NCI-H187 (cell line): ENCODE measurements at places on chromosomes 6 and 20.

DNA sequence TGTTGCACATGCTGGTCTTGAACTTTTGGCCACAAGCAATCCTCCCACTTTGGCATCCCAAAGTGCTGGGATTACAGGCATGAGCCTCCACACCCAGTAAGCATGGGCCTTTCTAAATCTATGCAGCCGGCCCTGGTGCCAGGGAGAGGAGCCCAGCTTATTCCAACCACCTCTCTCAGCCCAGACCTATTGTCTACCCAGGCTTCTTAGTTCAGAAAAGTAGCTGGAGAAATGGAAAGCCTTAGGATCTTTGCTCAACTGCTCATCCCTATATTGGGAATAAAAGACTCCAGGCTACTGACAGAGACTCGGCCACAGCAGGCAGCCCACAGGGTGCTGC, 7.8 kb upstream of the PCIF1 start:
- DNase-seq = no peak

GRCh38 chr6:34555007-34555322, 1.2 kb downstream of the SPDEF start:
- no peak for DNase-seq

- no peak for DNase-seq
Observed at GRCh38 chr6:111776236-111777221, 96.7 kb downstream of the FYN start.

DNA sequence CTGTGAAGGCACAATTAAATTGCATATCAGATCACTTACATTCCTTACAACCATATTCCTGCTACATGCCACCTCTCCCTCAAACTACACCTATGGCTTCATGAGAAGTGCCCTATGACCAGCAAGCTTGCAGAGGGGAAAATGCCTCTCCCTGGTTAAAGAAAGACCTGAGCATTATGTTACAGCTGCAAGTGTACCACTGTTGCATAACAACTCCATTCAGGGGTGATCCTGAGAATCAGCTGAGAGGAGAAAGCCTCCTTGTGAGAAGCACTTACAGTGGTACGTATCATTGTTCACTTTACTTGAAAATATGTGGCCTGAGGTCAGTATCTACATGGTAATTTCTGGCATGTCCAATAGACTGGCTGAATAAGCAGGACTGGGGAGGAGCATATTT, 20.0 kb downstream of the PDSS2 start:
- DNase-seq = no peak

- no peak for DNase-seq
Observed at GRCh38 chr20:24870881-24871280, 78.2 kb upstream of the CST7 start.

DNA sequence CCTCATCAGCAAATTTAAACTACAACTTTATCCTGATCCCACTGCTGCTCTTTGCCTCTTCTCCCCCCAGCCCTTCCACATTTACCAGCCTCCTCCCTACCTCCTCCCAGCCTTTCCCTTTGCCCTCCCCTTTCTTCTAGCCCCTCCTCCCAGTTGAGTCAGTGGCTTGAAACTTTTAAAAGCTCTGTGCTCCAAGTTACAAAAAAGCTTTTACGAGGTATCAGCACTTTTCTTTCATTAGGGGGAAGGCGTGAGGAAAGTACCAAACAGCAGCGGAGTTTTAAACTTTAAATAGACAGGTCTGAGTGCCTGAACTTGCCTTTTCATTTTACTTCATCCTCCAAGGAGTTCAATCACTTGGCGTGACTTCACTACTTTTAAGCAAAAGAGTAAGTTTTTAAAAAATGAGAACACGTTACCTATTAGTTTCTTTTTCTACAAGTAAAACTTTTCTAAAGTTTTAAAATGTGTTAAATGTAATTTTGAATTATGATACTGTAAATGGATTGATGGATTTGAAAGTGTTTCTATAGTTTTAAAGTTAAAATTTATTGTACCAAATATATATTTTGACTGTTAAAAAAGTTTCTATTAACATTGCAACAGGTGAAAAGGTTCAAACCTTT, at the start of gene GJA1:
Gene GJA1 (plus strand): TSS at position 203 of the 626 bp plus-strand sequence. CDS start 11,202 bp downstream, outside the sequence.
- DNase-seq = no peak

DNA sequence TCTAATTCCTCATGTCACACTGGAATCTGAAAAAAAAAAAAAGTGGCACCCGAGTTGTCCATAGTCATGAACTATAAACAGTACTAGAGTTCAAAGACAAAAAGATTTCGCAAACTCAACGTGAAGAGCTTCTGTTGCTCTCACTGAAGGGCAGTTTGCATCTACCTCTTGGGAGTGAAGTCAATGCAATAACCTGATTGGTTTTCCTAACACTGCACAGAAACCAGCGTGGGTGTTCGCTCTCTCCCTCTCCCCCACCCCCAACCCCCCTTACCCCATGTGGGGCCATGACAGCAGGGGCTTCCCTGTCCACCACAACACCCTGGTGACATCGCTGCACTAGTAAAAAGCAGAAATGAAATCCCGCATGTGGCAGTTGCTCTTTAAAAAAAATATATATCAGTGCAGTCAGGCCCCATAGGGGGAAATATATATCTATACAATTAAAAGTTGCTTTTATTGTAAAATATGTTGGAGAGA, 66.9 kb downstream of the GMPR start:
- DNase-seq = no peak

DNA sequence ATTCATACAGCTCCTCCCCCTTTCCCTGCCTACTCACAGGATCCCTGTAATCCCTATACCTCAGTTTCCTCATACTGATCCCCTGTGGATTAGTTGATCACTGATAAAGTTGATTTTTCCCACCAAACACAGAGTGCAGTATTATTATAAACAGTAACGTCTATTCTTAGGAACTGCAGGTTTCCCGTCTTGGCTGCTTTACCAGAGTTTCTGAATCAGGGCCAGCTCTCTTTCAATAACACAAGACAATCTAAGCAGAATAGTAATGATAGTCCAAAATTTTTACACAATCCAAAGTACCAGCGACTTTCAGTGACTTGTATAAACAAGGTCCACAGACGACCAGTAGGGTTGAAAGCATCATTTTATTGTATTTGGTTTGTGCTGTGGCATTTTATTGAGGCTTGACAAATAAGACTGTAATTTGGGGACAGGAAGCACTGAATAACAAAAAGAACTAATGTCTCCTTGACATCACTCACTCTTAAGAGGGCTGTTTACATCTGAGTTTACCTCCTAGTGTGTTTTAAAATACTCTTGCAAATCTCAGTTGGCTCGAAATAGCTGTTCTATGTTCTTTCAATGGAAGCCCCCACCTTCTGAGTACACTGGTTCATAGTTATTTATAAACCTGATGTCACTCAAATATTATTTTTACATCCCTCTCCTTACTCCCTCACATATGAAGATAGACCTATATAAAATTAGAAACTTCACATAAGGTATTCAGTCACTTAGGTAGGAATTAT, 6.1 kb upstream of the JARID2 start:
- DNase-seq = no peak

GRCh38 chr6:140977403-140977802, 1155.3 kb upstream of the GJE1 start:
- DNase-seq = no peak

GRCh38 chr6:16090920-16091319, 38.0 kb upstream of the MYLIP start:
- DNase-seq = no peak

GRCh38 chr6:156697225-156697830, 79.8 kb upstream of the ARID1B start:
- no peak for DNase-seq

- DNase-seq = no peak
Observed at GRCh38 chr6:75170691-75171560, 34.9 kb downstream of the COL12A1 start.

GRCh38 chr6:37483917-37484785, 15.5 kb downstream of the CCDC167 start:
- DNase-seq = peak; percentile 54

- no peak for DNase-seq
Observed at GRCh38 chr6:87848616-87849015, 146.6 kb upstream of the AKIRIN2 start.

- DNase-seq = no peak
Observed at GRCh38 chr6:12911427-12911826, 194.9 kb downstream of the PHACTR1 start.

- DNase-seq = no peak
Observed at GRCh38 chr6:118029967-118030366, 122.9 kb downstream of the SLC35F1 start.

- no peak for DNase-seq
Observed at GRCh38 chr6:138446821-138447220, 42.8 kb downstream of the HEBP2 start.

DNA sequence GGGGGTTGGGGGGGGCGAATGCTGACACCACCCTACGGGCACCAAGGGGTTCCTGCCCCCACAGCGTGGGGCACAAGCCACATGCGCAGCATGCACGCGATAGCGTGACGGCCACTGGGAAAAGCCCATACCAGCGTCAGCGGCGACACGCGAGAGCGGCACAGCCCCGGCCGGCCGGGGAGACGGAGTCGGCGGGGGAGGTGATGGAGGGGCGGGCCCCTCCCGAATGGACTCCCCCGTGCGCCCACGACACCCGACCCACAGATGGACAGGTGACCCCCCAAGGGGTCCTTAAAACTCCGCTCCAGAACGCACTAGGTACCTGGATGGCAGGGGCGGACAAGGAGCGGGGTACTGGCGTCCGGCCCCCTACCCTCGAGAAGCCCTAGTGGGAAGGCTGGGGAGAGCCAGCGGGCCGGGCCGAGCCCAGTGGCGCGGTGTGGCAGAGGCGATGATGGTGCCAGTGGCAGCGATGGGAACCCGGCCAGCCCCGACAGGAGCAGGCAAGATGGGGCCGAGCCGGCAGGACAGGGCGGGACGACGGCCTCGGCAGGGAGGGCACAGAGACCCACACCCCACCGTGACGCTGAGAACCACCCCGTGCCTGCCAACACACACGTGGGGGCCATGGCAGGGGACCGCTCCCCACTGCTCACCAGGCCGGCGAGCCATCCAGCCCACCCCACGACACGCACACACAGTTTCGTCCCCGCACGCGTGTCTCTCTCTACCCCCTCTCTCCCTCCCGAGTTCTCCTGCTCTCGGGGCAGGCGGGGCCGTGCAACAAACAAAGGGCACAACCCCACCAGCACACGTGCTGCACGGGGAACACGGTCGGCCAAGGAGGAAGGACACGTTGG, 1959.8 kb upstream of the DEFB115 start:
- no peak for DNase-seq

- DNase-seq = no peak
Observed at GRCh38 chr6:51570168-51570921, 517.1 kb downstream of the PKHD1 start.

GRCh38 chr6:163408352-163408991, 6.0 kb upstream of the QKI start:
- DNase-seq = no peak

- no peak for DNase-seq
Observed at GRCh38 chr6:6635869-6636268, 47.3 kb downstream of the LY86 start.

GRCh38 chr20:35166242-35166830, 5.5 kb upstream of the PROCR start:
- DNase-seq = no peak

DNA sequence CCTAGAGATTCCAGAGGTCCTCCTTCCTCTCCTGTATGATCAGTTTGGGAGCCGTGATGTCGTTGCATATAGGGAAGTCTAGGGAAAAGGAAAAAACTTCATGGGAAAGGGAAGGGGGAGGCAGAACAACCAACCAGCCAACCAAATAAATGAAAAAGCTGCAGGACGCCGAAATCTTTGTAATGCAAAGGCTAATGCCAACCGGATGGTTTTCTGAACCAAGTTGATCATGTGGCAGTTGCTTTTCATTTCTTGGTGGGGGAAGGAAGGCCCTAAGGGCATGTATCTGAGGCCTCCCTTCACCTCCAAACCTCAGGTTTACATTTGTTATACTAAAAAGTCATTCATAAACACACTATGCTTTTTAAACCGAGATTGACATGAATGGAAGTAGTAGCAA, 167.2 kb downstream of the ARID1B start:
- no peak for DNase-seq

- DNase-seq = no peak
Observed at GRCh38 chr20:63028461-63028921, 21.7 kb upstream of the BHLHE23 start.

GRCh38 chr6:31497531-31498476, at the start of gene MICB:
Gene MICB (plus strand): TSS chr6:31498145. CDS start chr6:31498194, 49 bp downstream.
- no peak for DNase-seq

DNA sequence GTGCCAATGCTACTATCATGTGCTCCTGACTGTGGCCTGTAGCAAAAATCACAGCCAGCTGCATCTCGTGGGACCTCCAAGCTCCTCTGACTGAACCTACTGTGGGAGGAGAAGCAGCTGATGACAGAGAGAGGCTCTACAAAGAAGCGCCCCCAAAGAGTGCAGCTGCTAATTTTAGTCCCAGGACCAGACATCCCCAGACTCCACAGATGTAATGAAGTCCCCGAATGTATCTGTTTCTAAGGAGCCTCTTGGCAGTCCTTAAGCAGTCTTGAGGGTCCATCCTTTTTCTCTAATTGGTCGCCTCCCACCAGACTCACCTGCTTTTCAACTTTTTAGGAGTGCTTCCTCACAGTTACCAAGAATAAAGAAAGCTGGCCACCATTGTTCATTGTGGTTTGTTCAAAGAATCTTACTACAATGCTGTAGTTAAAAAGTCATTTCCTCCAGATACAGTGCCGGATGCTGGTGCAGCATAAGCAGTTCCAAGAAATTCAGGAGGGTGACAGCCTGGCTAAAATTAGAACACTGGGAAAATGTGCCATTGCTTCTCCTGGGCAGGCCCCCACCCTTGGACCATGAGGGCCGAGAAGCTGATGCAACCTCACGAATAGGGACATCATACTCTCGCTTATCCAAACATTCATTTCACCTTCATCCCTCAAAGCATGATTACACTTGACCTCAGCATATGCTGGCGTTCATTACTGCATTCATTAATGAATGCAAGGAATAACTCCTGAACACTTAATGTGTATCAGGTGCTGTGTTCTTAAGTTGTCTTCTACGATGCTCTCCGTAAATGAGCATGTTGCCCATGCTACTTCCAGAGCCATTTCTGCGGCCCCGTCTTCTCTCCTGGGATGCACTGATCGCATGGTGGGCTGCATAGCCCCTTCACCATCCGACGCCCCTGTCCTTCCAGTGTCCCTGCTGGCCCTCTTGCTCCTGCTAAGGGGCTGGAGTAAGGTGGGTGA, 66.4 kb downstream of the LY86 start:
- no peak for DNase-seq

DNA sequence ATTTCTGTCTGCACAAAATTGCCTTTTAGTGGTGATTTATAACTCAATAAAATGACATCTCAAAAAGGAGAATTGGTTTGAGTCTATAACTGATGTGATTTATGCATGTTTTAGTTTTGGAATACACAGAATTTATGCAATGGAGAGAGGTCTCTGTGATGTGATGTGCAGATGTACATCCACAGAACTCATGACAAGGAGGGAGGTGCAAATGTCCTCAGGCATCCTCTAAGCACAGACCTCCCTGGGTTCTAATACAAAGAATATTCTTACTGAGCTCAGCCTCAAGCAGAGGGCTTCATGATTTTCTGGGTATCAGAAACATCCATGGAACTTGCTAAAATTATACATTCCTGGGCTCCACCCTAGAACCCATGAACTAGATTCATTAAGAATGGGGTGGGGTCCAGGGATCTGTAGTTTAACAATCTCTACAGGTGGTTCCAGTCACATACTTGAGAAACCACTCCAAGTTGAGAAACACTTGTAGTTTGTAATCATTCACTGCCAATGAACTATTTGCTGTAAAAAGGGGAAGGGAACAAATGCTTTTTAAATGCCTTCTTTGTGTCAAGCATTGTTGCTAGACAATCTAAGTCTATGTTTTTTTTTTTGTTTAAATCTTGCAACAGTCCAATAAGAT, 60.2 kb upstream of the NEDD9 start:
- DNase-seq = no peak
